ENCODE measurements at places on chromosomes 5 and 9.

DNA sequence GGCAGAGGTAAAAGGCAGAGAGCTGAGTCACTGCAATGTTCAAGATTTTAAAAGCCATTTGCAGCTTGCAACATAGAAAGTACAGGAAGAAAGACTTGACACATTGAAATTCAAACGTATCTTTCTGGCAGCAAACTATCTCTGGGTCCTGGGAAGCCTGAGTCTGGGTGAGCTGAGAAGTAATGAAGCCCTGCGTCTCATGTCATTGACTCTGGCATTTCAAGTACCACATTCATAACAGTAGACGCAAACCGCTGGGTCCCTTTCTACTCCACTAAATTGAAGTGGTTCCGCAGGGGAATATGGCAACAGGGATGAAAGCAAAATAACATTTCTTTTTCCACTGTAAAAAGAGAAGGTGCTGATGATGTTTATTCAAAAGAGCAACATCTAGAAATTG is 694.3 kb downstream of the BRINP1 start:
- no peak for DNase-seq

DNA sequence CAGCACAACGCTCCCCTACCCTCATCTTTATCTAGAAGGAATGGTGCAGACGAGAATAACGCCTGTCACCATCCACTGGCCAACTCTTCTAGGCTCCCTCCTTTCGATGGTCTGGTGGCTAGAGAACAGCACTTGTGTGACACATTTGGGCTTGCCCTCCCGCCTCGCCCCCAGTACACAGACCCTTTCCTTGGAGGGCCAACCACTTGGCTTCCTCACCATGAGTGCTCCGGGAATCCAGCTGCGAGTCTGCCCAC is 1.4 kb downstream of the GNAQ start:
- DNase-seq, result no peak

DNA sequence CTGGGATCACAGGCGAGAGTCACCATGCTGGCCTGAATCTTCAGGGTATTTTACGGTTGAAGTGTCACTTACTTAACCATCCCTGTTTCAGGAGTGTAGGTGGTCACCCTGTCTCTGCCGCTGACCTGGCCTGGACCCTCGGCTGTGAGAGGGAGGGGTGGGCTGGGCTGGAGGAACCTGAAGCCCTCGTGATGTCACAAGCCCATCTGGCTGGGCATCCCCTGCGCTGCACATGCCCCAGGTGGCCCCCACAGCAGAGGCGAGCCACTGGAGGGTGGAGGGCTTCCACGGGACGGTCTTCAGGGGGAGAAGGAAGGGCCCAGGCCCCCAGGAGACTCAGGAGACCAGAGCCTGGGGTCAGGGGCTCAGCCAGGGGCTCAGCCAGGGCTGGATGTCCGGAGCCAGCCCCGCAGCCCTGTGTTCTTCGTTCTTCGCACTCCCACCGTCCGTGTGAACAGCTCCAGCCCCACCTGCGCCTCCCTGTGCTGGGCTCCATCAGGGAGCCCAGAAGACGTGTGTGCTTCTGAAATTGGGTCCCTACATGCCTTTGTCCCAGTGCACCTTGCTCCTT is 7.6 kb upstream of the AHRR start:
- DNase-seq, result no peak

- no peak for DNase-seq
Observed at GRCh38 chr5:126363658-126364057, 59.6 kb upstream of the GRAMD2B start.

GRCh38 chr5:95759634-95760033 is 28.5 kb downstream of the RHOBTB3 start:
- DNase-seq, result no peak

DNA sequence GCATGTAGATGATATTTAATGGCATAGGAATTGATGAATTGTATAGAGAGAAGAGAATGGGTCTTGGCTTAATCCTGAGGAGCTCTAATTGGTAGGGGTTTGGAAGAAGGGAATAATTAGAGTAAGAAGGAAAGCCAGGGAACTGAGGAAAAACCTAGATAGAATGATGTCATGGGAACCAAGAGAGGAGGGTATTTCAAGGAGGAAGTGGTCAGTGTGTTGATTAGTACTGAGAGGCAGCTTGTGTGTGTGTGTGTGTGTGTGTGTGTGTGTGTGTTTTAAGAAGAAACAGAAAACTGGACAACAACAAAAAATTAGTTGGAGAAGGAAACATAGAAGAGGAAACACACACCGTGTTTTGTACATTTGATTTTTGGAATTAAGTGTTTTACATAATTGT is 42.8 kb downstream of the MAST4 start:
- DNase-seq, result no peak
